CD8-positive, alpha-beta T cell (primary cell): ENCODE measurements at places on chromosomes 6 and 20.

DNA sequence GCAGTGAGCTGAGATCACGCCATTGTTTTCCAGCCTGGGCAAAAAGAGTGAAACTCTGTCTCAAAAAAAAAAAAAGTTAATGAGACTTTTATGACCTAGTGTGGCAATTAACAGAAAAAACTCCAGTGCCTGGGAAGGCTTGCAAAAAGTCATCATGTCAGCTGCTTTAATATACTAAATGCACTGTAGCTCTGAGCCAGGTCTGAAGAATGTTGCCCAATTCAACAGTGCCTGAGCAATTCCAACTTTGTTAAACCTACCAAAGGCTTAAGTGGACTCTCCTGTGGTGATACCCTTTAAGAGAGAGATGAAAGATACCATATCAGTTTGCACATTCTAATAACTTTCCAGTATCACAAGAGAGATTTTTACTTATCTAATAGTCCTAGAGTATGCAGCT, 6.5 kb upstream of the ROS1 start:
- DNase-seq, result no peak

GRCh38 chr6:10248378-10248843, 166.5 kb downstream of the TFAP2A start:
- no peak for DNase-seq

DNA sequence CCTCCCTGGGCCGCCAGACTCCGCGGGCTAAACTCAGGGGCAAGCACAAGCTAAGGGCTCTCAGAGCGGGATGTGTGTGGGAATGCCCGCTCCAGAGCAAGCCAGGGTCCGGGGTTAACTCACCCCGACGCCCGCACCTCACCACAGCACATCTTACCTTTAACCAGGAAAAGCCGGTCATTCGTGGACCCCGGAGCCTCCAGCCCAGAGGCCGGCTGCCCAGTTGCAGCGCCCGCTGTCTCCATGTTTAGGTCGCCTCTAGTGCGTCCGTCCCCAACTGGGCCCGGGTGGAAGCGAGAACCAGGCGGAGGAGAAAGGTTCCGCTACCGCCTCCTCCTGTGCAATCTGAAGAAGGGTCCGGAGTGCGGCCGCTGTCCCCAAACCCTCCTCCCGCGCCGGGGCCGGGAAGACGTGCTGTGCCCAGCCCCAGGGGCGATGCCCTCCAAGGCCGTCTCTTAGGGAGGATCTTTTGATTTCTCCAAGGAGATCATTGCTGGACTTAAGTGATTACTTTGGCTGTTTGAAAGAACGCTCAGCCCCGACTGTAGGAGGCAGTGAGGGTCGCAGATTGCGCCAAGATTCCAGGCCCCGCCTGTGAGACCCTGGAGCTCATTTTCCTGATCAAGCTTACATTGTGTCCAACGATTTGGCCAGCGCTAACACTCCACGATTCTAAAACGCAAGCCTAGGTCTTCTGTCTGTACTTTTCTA, at the start of gene TMEM242:
Gene TMEM242, minus strand, starts transcription at position 265 of the 711 bp plus-strand sequence. Its CDS starts 20 bp downstream, at position 245.
- DNase-seq, result peak; percentile 78

DNA sequence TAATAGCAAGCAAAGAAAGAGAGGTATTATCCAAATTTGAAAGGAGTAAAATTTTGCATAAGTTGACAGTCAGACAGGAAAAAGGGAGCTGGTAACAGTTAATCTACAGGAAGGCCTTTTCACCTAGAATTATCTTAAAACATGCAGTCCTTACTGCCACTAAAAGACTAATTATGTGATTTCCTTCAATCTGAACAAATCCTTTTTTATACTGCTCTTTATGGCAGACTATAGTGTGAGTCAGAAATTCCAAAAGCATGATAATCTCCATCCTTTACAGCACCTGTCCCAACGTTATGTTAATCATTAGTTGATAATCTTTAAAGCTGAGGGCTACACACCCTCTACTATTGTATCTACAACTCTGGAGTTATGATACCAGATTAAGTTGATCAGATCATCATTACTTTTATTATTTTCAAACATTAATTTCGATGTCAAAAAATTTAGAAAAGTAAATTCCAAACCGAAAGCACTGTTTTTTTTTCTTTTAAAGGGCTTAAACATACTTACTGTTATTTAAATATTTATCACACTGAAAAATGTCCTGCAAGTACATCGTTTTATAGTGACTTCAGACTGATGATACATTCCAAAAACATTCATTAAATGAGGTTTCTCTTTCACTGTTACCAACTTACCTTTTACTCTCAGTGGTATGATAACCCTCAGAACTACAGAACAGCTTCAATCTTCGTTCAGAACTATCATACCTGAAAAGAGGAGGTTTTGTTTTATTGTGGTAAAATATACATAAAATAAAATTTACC, 33.2 kb upstream of the AKAP7 start:
- DNase-seq, result no peak

DNA sequence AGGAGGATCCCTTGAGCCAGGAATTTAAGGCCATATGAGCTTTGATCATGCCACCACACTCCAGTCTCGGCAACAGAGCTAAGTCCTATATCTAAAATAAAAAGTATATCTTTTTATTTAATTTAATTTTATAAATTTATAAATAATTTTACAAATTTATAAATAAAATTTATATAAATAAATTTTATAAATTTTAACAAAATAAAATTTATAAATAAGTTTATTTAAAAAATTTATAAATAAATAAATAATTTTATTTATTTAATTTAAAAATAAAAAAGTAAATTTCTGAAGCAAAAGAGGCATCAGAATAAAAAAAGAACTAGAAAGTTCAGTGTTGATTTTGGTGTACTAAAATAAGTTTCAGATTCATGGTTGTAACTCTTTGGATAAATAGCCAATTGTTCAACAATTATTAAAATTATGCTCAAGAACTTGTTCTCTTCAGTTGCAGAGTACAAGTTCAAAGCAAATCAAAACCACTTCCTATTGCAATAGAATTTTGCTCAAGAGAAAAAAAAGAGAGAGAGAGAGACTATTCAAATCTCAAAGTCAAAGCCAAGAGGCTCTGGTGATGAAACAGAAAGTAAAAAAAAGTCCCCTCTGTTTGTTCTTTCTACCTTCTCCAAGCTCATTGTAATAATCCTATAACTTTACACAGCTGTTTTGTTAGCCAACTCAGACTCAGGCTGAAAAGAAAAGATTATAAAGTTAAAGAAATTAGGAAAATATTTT, 547.5 kb upstream of the ADGRB3 start:
- DNase-seq, result peak; percentile 3

DNA sequence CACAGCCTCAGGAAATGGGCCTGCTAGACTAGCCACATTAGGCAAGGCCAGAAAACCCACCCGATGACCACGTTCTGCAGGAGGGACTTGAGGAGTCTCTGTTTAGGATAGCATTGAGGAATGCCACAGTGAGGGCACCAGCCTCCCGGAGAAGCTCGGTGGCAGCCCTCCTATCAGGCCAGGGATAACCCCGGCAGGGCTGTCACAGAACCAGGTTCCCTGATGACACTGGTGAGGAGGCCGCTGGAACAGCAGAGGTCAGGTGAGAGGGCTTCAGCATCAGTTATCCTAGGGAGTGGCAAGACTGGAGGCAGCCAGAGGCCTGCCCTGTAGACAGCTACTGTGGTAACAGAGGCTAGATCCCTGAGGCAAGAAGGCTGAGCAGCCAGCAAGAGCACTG, 157.6 kb downstream of the MYLK4 start:
- DNase-seq, result no peak

- DNase-seq, result no peak
Observed at GRCh38 chr6:87799651-87800050, 97.6 kb upstream of the AKIRIN2 start.

GRCh38 chr6:36445621-36446020, 2.8 kb downstream of the KCTD20 start:
- no peak for DNase-seq

DNA sequence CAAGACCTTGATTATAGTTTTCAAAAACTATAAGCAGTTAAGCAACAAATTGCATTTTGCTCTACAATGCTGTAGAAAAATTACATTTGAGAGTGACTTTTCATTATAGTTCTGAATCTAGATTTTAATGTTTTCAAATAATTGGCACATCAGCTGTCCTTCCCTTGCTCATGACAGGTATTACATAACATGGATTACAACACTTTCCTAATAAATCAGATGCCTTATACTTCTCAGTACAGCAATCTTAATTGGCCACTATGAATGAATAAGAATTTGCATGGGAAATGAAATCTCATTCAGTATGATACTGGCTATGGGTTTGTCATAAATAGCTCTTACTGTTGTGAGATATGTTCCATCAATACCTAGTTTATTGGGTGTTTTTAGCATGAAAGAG, 29.9 kb downstream of the HSF2 start:
- DNase-seq, result no peak

GRCh38 chr6:157312757-157313156, 10.6 kb downstream of the TMEM242 start:
- no peak for DNase-seq

DNA sequence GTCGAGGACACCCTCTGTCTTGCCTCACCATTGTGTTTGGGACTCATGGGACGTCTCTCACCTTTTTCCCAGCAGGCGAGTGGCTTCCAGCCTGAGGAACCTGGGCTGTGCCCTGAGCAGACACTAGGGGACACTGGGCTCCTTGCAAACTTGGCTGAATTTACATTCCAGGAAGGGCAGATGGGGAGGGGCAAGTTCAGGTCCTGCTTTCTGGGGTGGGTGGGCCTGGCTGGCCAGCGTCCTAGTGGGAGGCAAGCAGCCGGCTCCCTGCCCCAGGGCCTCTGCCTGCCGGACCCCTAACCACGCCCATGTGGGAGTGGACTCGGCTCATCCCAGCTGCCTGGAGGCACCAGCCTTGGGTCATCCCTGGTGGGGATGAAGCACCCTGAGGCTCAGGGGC, 48.2 kb upstream of the MLN start:
- DNase-seq, result no peak

GRCh38 chr20:45104786-45105185, 3.9 kb upstream of the KCNS1 start:
- DNase-seq, result no peak

DNA sequence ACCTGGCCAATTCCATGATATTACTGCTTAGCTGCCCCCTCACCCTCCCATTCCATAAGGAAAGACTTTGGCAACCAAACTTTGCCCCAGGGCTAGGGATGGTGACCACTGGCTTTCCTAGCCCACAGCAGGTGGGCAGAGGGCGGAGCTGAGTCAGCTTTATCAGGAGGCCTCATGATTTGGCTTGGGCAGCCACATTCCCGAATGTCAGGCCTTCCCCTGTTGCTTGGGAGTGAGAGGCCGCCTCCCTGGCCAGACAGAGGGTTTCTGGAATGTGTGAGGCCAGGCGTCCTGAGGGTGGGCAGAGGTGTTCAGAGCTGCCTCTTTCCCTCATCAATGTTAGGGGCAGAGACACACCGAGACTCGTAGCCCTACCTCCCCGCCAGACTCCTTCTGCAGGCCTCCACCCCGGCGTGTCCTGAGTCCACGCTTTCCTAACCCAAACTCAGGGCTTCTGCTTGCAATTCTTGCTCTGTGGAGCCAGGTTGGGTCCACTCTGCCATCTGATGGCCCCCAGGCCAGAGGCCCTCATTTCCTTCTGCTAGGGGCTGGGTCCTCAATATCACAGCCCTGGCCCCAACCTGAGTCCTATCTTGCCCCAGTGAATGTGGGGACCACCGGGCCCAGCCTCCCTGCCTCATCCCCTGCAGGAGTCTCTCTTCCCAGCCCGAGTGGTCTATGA, 19.3 kb downstream of the UQCC2 start:
- no peak for DNase-seq

- DNase-seq, result no peak
Observed at GRCh38 chr6:105868823-105869460, 217.2 kb upstream of the PRDM1 start.

DNA sequence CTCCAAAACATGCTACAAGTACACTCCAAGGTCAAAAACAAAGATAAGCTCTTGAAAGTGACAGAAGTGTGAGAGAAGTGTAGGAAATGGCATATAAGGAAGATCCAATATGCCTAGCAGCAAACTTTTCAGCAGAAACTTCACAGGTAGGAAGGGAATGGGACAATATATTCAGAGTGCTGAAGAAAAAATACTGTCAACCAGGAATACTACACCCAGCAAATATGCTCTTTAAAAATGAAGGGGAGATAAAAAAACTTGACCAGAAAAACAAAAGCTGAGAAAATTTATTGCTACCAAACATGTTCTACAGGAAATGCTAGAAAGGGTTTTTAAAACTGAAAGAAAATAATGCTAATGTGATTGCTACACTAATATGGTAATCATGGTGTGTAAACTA, 46.2 kb downstream of the THBS2 start:
- no peak for DNase-seq

GRCh38 chr6:105994591-105995390, 91.3 kb upstream of the PRDM1 start:
- no peak for DNase-seq

DNA sequence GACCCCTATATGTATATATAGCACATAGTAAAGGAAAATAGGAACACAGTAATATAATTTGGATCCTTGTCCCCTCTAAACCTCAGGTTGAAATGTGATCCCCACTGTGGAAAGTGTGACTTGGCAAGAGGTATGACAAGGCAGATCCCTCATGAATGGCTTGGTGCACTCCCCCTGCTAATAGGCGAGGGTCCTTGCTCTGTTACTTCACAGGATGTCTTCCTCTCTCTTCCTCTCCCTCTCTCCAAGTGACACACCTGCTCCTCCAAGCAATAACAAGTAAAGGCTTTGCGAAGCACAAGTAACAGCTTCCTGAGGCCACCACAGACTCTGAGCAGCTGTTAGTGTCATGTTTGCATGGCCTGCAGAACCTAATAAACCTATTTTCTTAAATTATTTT, 16.4 kb downstream of the ROMO1 start:
- DNase-seq, result no peak

DNA sequence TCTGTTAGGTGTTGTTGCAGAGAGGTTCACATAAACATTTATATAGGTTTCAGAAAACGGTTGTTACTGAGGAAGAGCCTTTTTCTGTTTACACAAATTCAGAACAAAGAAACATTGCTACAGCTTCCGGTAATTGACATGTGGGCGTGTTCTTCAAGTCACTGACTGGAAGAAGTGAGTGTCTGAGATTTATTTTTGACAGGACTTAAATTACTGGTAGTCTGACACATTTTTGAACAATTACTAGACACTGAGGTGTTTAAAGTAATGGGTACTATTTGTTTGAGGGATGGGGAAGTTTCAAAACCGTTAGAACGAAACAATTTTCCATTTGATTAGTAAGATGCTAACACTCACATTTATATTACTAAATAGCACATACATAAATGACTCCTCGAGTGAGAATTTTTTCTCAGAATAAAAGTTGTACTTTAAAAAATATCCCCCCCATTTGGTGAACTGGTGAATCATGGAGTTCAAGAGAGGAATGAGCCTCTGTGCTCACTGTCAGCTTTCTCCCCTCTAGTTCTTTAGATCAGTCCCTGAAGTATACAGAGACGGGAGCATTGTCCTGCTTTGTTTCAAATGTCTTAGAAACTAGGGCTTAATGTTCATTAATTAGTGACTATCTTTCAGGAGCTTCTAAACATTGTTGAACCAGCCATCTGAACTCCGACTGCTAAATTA, 98.7 kb downstream of the TSHZ2 start:
- DNase-seq, result no peak

- DNase-seq, result no peak
Observed at GRCh38 chr6:151137542-151137941, 102.2 kb upstream of the AKAP12 start.

- no peak for DNase-seq
Observed at GRCh38 chr6:68108233-68108835, 526.7 kb upstream of the ADGRB3 start.
